ENCODE measurements at places on chromosomes 4 and X. TPM values are rescaled to one million over a fixed set of nuclear protein-coding genes. Genes with fewer than 3 reads are reported as not detected.

SPANXN3 gene
- total RNA-seq, result not detected

GRCh38 chr4:33045334-33045733 lies 2325.2 kb downstream of the PCDH7 start:
- no peak for DNase-seq
- H3K4me3 ChIP-seq, result no peak overlapping the region
- H3K27me3 ChIP-seq, result no peaks in the 10 kb centered on the region
- H3K4me1 ChIP-seq, result no peaks in the 10 kb centered on the region
- H3K36me3 ChIP-seq, result no peaks in the 10 kb centered on the region

GRCh38 chr4:147160908-147161513 lies 215.3 kb upstream of the TTC29 start:
- no peak overlapping the region for H3K4me3 ChIP-seq
- DNase-seq, result peak; percentile 76
- H3K4me1 ChIP-seq, result no peaks in the 10 kb centered on the region
- H3K27me3 ChIP-seq, result no peaks in the 10 kb centered on the region

LPAR4 gene
- 4.9 TPM for total RNA-seq

- peaks cover 14% of the 10 kb centered on the region for H3K4me1 ChIP-seq
- H3K27me3 ChIP-seq, result no peaks in the 10 kb centered on the region
- DNase-seq, result no peak
- H3K36me3 ChIP-seq, result no peaks in the 10 kb centered on the region
Measured at GRCh38 chr4:11483046-11483445, 54.4 kb upstream of the HS3ST1 start.

- H3K27ac ChIP-seq, result no peak overlapping the region
- no peak overlapping the region for H3K4me3 ChIP-seq
- H3K36me3 ChIP-seq, result peaks cover 38% of the 10 kb centered on the region
- no peaks in the 10 kb centered on the region for H3K27me3 ChIP-seq
- DNase-seq, result no peak
Measured at GRCh38 chr4:38902695-38903094, 35.1 kb downstream of the FAM114A1 start.

KLHL5 gene
- 51.0 TPM for total RNA-seq

GRCh38 chrX:65480960-65481359 lies 53.6 kb downstream of the LAS1L start:
- H3K4me1 ChIP-seq, result no peaks in the 10 kb centered on the region
- DNase-seq, result no peak
- H3K27me3 ChIP-seq, result no peaks in the 10 kb centered on the region
- H3K4me3 ChIP-seq, result no peak overlapping the region

CYLC1 gene
- not detected for total RNA-seq

PROM1 gene
- 29.0 TPM for total RNA-seq

GRCh38 chrX:125101971-125102755 lies 217.5 kb upstream of the TEX13C start:
- no peak for DNase-seq
- no peak overlapping the region for H3K4me3 ChIP-seq
- no peaks in the 10 kb centered on the region for H3K27me3 ChIP-seq
- no peak overlapping the region for H3K27ac ChIP-seq
- H3K36me3 ChIP-seq, result no peaks in the 10 kb centered on the region

- H3K4me1 ChIP-seq, result no peaks in the 10 kb centered on the region
- H3K27ac ChIP-seq, result no peak overlapping the region
- DNase-seq, result no peak
- no peaks in the 10 kb centered on the region for H3K36me3 ChIP-seq
- H3K4me3 ChIP-seq, result no peak overlapping the region
Measured at GRCh38 chr4:96342196-96342595, 502.3 kb downstream of the PDHA2 start.

ZNF185 gene
- 1.2 TPM for total RNA-seq

NUP54 gene
- total RNA-seq, result 10.3 TPM

OPRPN gene
- not detected for total RNA-seq

MAGEA6 gene
- total RNA-seq, result not detected

POLN gene
- not detected for total RNA-seq

GRCh38 chr4:183610033-183610432 lies 49.0 kb downstream of the RWDD4 start:
- H3K4me3 ChIP-seq, result no peak overlapping the region
- no peaks in the 10 kb centered on the region for H3K4me1 ChIP-seq
- H3K27ac ChIP-seq, result no peak overlapping the region
- DNase-seq, result no peak

DNA sequence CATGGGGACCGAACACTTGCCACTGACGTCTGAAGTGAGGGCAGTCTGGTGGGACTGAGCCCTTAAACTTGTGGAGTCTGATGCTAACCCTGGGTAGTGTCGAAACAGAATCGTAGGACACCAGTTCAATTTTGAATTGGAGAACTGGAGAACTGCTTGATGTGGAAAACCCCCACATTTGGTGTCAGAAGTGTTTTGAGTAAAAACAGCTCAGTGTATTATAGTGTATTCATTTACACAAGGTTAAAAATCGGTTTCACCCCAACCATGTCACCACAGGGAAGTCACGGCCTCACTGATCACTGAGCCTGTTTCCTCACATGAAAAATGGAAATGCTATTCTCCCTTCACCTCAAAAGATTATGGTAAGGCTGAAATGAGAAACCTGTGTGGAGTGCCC lies 21.9 kb downstream of the PIN4 start:
- H3K36me3 ChIP-seq, result no peaks in the 10 kb centered on the region
- DNase-seq, result no peak
- H3K4me1 ChIP-seq, result no peaks in the 10 kb centered on the region
- no peak overlapping the region for H3K27ac ChIP-seq
- no peak overlapping the region for H3K4me3 ChIP-seq

- no peaks in the 10 kb centered on the region for H3K27me3 ChIP-seq
- DNase-seq, result no peak
- no peaks in the 10 kb centered on the region for H3K36me3 ChIP-seq
- no peak overlapping the region for H3K27ac ChIP-seq
- no peaks in the 10 kb centered on the region for H3K4me1 ChIP-seq
Measured at GRCh38 chr4:31807036-31807435, 1086.9 kb downstream of the PCDH7 start.

- H3K4me1 ChIP-seq, result no peaks in the 10 kb centered on the region
- H3K4me3 ChIP-seq, result no peak overlapping the region
Measured at GRCh38 chr4:94941706-94942105, 184.0 kb downstream of the BMPR1B start.

GRCh38 chrX:52271206-52271605 lies 86.5 kb downstream of the MAGED4 start:
- H3K27ac ChIP-seq, result no peak overlapping the region
- H3K4me3 ChIP-seq, result no peak overlapping the region
- no peaks in the 10 kb centered on the region for H3K4me1 ChIP-seq
- no peak for DNase-seq
- H3K36me3 ChIP-seq, result no peaks in the 10 kb centered on the region

TBC1D1 gene
- 165 TPM for total RNA-seq

GRCh38 chr4:182090186-182090585 lies 153.0 kb upstream of the TENM3 start:
- no peaks in the 10 kb centered on the region for H3K36me3 ChIP-seq
- no peak overlapping the region for H3K4me3 ChIP-seq
- DNase-seq, result no peak
- H3K27ac ChIP-seq, result no peak overlapping the region

- no peaks in the 10 kb centered on the region for H3K4me1 ChIP-seq
- no peak for DNase-seq
- no peak overlapping the region for H3K27ac ChIP-seq
- H3K36me3 ChIP-seq, result no peaks in the 10 kb centered on the region
Measured at GRCh38 chr4:133464311-133464710, 315.2 kb downstream of the PCDH10 start.

EDA2R gene
- under 0.01 TPM for total RNA-seq

DNA sequence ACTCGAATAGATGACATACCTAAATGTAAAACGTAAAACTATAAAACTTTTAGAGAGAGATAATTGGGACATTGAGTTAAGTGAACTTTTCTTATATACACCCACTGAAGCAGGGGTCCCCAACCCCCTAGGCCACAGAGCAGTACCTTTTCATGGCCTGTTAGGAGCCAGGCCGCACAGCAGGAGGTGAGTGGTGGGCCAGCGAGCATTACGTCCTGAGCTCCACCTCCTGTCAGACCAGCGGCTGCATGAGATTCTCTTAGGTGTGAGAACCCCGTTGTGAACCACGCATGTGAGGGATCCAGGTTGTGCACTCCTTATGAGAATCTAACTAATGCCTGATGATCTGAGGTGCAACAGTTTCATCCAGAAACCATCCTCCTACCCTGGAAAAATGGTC lies 114.8 kb downstream of the HMX1 start:
- no peaks in the 10 kb centered on the region for H3K4me1 ChIP-seq
- no peaks in the 10 kb centered on the region for H3K36me3 ChIP-seq
- no peak overlapping the region for H3K27ac ChIP-seq
- no peak overlapping the region for H3K4me3 ChIP-seq
- DNase-seq, result no peak
- H3K27me3 ChIP-seq, result no peaks in the 10 kb centered on the region

DNA sequence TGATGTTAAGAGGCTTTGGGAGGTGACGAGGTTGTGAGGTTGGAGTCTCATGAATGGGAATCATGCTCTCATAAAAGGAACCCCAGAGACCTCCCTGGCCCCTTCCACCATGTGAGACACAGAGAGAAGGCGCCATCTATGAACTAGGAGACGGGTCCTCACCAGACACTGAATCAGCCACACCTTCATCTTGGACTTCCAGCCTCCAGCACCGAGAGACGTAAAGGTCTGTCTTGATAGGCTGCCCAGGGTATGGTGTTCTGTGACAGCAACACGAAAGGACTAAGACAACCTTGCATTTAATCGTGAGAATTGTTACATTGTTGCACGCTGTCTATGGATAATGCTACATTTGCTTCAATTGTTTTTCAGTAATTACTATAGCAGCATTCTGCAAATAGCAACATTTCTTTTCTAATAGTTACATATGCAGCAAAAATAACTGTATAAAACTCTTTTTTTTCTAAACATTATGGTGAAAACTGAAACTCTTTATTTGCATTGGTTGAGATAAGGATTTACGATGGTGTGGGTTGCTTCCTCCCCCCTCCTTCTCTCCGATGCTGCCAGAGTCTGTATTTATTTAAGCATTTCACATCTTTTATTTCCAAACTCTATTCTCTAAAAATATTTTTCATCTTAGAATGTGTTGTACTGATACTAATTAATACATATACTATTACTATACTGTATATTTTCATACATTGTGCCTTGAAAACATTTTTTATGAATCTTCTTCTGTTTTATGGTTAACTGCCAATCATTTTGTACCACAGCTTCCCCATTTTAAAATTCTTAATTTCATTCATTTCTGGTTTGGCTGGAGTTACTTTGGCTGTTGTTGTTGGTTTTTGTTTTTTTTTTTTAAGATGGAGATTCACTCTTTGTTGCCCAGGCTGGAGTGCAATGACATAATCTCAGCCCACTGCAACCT lies 26.4 kb upstream of the AKAP17A start:
- H3K27me3 ChIP-seq, result no peaks in the 10 kb centered on the region
- DNase-seq, result no peak
- no peak overlapping the region for H3K4me3 ChIP-seq
- no peaks in the 10 kb centered on the region for H3K36me3 ChIP-seq
- H3K4me1 ChIP-seq, result no peaks in the 10 kb centered on the region
- no peak overlapping the region for H3K27ac ChIP-seq

TMPRSS11F gene
- total RNA-seq, result not detected

- H3K4me3 ChIP-seq, result no peak overlapping the region
- no peaks in the 10 kb centered on the region for H3K27me3 ChIP-seq
- peak; percentile 9 for DNase-seq
Measured at GRCh38 chrX:84047339-84047738, 140.7 kb downstream of the RPS6KA6 start.

GRCh38 chrX:38175139-38175538 lies 45.5 kb downstream of the SRPX start:
- H3K4me1 ChIP-seq, result no peaks in the 10 kb centered on the region
- no peaks in the 10 kb centered on the region for H3K27me3 ChIP-seq
- H3K36me3 ChIP-seq, result no peaks in the 10 kb centered on the region
- H3K27ac ChIP-seq, result no peak overlapping the region
- H3K4me3 ChIP-seq, result no peak overlapping the region
- DNase-seq, result peak; percentile 73

DNA sequence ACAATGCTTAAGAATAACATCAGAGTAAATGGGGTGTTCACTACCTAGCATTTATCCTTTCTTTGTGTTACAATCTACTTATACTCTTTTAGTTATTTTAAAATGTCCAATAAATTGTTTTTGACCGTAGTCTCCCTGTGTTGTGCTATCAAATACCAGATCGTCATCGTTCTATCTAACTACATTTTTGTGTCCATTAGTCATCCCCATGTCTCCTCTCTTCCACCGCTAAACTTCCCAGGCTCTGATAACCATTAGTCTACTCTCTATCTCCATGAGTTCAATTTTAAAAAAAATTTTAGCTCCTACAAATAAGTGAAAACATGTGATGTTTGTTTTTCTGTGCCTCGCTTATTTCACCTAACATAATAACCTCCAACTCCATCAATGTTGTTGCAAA lies 381.9 kb downstream of the PRDM5 start:
- no peak overlapping the region for H3K27ac ChIP-seq
- no peaks in the 10 kb centered on the region for H3K4me1 ChIP-seq
- DNase-seq, result no peak
- H3K4me3 ChIP-seq, result no peak overlapping the region
- H3K36me3 ChIP-seq, result no peaks in the 10 kb centered on the region

FAM9B gene
- not detected for total RNA-seq

GRCh38 chr4:99029018-99029735 lies 33.7 kb downstream of the METAP1 start:
- no peaks in the 10 kb centered on the region for H3K36me3 ChIP-seq
- H3K4me3 ChIP-seq, result no peak overlapping the region
- H3K27ac ChIP-seq, result no peak overlapping the region
- H3K27me3 ChIP-seq, result no peaks in the 10 kb centered on the region

DNA sequence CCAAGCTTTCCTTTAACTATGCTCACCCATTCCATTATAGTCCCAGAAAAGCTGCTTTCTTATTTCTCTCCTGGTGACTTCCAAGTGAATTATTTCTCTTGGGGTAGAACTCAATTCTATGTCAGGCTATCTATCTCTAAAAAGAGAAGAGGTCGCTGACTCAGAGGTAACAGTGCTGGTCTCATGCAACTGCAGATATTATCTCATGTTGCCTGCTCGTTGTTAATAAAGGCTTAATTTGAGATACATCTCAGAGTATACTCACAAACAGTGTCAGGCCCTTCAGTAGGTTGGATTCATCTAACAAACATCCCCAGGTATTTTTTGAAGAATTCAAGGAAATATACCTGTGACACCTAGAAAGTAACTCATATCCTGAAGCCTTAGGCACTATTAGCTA lies 2.7 kb downstream of the TMEM154 start:
- no peaks in the 10 kb centered on the region for H3K36me3 ChIP-seq
- peaks cover 16% of the 10 kb centered on the region for H3K4me1 ChIP-seq
- no peak overlapping the region for H3K4me3 ChIP-seq
- H3K27me3 ChIP-seq, result no peaks in the 10 kb centered on the region
- no peak overlapping the region for H3K27ac ChIP-seq
- no peak for DNase-seq

DNA sequence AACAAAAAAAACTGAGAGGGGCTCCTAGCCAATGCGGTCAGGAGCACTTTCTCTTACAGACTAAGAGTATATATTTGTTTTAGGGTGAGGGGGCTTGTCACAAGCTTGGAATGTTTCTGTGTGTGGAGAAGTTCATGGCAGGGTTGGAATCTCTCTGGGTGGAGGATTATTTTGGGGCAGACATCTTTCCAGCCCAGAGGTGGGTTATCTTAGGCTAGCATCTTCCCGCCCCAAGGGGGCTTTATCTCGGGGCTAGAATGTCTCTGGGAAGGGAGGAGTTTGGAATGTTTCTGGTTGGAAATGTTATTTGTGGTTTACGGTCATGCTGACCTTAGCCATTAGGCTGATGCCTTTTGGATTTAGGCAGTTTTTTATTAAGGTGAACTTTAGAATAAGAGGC lies 205.7 kb downstream of the RELL1 start:
- peaks cover 4% of the 10 kb centered on the region for H3K4me1 ChIP-seq
- H3K4me3 ChIP-seq, result no peak overlapping the region
- H3K27me3 ChIP-seq, result no peaks in the 10 kb centered on the region
- no peak for DNase-seq
- no peaks in the 10 kb centered on the region for H3K36me3 ChIP-seq
